ENCODE measurements at places on chromosomes 7 and 10.

GRCh38 chr7:18666107-18666728 is 170.7 kb downstream of the HDAC9 start:
- DNase-seq: peak; percentile 55

DNA sequence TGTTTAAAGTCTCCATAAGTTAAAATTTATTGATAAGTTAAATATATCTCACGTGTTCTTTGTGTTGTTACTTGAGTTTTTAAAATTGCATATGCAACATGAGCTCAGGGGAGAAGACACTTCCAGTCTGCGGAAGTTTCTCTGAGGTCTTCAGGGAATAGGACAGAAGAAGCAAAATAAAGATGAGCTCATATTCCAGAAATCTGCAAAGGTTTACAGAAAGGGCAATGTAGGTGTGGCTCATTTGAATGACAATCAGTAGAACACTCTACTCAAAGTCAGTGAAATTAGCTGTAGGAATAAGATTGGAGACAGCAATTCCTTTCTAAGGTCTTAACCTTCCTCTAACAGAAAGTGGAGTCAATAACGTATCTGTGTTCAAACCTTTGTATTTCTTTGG is 53.7 kb downstream of the CACNA2D1 start:
- DNase-seq: no peak

DNA sequence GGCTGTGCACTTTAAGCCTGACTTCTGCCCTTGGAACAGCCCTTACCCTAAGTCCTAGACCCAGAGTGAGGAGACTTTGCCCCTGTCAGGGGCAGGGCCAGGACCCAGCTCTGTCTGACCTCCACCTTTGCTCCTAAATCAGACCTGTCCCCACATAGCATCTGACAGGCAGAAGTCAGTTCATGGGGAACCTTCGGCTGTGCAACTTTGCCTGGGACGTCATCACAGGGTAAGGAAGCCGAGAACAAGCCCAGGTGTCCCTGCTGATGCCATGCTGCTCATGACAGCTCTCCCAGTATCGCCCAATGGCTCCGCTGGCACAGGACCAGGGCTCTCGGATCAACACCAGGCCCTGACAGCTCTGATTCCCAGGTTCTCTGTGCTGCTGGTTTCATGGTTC is 55.4 kb downstream of the TNS3 start:
- no peak for DNase-seq

GRCh38 chr7:33327427-33327826 is 198.1 kb downstream of the BBS9 start:
- no peak for DNase-seq

DNA sequence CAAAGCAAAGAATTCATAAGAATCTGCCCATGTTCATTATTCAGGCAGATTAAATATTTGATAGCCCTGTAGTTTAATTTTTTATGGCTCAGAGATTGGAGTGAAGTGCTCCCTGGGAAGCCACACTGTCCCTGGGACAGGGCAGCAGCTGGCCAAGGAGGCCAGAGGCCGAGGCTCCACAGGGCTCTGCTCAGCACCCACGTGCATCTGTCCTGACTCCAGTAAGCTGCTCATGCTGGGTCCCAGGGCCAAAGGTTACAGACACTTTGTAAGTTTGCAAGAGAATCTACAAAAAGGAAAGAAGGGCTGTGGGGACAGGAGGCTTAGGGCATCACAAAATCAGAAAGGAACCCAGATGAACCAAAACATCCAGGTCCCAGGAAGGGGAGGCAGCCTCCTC is 155.5 kb downstream of the KCNMA1 start:
- no peak for DNase-seq

DNA sequence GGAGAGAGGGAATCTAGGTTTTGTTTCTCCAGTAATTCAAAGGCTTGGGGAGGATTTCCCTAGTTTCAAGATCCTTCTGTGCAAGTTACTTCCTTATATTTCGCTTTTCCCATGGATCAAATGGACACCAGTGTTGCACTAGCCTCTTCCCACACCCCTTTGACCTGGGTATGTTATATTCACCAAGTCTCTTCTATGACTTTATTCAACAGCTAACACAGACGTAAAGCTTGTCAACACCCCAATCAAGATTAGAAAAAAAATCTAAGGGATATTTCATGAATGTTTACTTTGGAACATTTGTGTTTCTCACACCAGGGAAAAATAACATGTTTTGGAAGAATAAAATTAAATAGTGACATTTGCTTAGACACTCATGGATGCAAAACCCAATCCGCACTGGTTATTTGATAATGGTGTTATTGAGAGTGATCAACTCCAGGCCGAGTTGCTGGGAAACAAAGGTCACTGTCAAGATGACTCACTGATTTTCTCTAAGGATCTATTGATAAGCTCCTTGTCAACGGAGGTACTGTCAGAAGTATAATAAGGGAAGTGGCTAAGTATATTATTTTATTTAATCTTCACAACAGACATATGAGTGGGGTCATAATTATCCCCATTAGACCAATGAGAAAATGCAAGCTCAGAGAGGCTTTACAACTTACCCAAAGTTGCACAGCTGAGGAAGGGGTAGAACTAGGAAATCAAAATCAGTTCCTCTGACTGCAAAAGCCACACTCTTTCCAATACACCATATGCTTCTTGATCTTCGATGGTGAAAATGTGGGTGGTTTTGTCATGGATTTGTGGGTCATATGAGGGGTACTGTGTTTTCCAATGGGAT is 52.2 kb downstream of the CREB3L2 start:
- no peak for DNase-seq

DNA sequence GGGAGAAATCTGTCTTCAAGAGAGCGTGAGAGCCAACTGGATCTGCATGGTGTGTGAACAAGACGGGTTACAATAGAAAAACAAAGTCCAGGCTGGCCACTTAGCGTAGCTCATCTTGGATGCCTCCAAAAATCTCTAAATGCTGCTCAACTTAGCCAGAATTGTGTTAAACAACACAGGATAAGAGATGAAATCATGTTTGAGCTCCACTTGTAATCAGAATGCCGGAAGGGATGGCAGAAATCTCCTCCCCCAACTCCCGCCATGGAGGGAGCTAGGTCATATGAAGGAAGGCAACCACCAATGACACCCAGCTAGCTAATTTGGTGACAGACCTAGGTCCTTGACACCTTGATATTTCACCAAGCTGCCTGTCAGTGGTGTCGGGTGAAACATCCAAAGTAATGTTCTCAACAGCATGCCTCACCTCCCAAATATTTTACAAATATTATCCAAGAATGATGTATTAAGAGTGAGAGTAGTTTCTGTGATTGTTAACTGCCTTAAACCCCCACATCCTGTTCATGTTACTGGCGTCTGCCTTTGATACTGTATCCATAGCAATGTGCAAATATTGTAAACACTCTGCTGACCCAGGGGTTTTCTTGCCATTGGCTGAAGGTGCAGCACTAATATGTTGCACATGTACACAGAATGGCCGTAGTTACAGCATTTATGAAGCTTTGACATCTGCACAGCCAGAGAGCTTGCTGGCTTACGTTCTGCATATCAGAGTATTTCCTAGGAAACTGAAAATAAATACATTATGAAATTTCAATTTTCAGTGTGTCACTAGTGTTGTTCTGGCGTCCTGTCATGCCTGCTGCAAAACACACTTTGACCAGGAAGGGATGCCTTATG is 25.8 kb downstream of the TMEM254 start:
- no peak for DNase-seq

Measured in H54 (cell line).